ENCODE measurements at places on chromosomes 2 and 18.

- peak; percentile 53 for DNase-seq
These were observed 40.0 kb downstream of the ICA1L start for GRCh38 chr2:202831242-202832220.

GRCh38 chr2:131067465-131068125 is 25.7 kb downstream of the FAM168B start:
- no peak for DNase-seq

GRCh38 chr2:142981756-142982155 is 104.3 kb downstream of the KYNU start:
- DNase-seq: no peak

DNA sequence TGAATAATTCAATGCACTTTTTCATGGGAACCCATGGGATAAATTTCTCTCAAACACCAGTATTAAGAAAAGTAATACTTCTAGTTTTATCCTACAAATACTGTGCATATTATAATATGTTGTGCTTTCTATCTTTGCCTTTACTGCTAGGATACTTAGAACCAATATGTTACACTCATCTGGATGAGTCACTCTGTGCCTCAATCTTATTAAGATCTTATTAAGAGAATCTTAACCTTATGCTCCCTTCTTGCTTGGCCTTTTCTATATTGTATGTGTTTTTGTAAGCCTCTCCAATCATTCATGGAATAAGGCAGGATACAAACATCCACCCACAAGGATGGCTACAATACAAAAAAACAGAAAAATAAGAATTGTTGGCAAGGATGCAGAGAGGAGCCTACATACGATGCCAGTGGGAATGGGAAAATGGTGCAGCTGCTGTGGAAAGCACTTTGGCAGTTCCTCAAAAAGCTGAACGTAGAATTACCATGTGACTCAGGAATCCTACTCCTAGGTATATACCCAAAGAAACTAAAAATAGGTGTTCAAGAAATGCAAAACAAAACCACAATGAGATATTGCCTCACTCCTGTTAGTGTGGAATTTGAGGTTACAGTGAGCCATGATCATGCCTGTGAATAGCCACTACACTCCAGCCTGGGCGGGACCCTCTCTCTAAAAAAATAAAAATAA is 10.7 kb upstream of the TWSG1 start:
- peak; percentile 20 for DNase-seq

GRCh38 chr2:11011359-11011758 is 99.6 kb downstream of the KCNF1 start:
- no peak for DNase-seq

GRCh38 chr2:8486141-8486540 is 195.7 kb upstream of the ID2 start:
- DNase-seq: no peak

DNA sequence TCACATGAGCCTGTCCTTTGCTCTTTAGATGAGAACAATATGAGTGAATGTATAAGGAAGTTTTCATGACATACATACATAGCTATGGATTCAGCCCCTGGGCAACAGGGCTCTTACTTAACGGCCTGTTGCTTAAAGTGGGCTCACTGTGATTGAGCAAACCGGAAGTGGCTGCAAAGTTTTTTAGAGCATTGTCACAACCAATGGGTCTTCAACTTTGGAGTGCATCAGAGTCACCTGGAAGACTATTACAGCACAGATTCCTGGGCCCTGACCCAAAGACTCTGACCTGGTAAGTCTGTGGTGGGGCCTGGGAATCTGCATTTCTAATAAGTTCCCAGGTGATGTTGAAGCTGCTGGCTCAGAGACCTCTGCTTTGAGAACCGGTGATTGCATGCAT is 106.3 kb upstream of the SEC11C start:
- DNase-seq: peak; percentile 76

- DNase-seq: peak; percentile 39
These were observed 28.4 kb downstream of the HK2 start for GRCh38 chr2:74862020-74862964.
